Cerebellar nuclear complex (tissue), 1 donor: ENCODE measurements at places on chromosomes 12 and 14.
A peak's percentile ranks its signal among the peaks of the same experiment; 100 is the strongest.

DNA sequence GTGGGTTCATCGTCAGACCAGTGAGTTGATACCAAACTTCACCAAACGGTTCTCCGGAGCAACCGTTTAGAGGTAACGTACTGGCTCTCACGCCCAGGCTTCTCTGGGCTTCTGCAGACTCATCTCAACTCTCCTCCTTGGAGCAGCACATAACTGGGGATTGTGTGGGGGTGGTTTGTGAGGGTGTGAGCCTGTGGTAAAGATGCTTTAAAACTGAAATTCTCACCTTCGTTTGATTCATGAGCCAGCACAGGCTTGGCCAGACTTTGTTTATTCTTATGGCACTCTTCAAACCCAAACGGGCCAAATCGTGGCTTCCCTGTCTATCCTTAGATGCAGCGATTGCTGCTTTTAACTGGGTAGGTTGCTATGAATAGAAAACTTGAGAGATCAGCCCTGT, 121.3 kb downstream of the SAMD4A start:
- no peak for DNase-seq

- DNase-seq: no peak
These were observed 202.6 kb upstream of the FOXN3 start for GRCh38 chr14:89619596-89619995.

GRCh38 chr14:60090864-60091519, 731 bp upstream of the PCNX4 start:
- DNase-seq: no peak

- no peak for DNase-seq
These were observed at the start of gene AACS for GRCh38 chr12:125065021-125065918. AACS (plus strand) TSS chr12:125065435; CDS start chr12:125065585, 150 bp downstream.

GRCh38 chr12:10385166-10385613, 4.7 kb downstream of the KLRK1 start:
- DNase-seq: no peak

GRCh38 chr12:113464852-113465719, 6.6 kb downstream of the LHX5 start:
- DNase-seq: no peak

GRCh38 chr12:54033980-54034784, 1.3 kb downstream of the HOXC5 start:
- DNase-seq: no peak

DNA sequence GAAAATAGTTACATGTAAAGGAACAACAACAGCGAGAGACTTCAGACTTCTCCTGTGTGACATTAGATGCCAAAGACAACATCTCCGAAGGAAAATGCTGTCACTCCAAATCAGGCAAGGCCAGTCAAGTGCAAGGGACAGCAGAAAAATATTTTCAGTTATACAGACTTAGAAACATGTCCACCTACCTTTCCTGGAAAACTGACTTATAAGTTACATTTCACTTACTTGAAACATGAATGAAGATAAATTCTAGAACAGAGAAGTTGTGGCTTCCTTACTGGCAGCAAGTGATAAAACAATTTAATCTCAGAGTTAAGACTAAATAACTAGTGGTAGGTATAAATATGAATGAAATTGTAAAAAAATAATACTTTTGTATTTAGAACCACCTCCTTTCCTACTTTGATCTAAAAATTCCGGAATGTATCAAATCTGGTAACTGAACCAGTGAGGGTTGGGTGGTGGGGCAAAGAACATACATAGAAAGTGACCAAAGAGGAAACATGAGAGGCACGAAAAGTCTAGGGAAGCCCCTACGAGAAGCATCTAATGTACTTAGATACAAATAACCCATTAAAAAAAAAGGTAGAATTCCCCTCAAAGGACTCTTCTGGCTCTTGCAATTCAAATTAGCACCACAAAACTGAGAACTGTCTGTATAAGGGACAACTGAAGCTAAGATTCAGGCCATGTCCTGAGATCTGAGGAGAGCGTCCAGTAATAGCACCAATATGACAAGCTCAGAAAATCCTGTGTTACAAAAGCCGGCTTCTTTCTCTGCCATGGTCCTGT, 21.2 kb downstream of the MTHFD1 start:
- DNase-seq: no peak

- DNase-seq: no peak
These were observed 333.8 kb downstream of the KCNH5 start for GRCh38 chr14:62711351-62712023.

DNA sequence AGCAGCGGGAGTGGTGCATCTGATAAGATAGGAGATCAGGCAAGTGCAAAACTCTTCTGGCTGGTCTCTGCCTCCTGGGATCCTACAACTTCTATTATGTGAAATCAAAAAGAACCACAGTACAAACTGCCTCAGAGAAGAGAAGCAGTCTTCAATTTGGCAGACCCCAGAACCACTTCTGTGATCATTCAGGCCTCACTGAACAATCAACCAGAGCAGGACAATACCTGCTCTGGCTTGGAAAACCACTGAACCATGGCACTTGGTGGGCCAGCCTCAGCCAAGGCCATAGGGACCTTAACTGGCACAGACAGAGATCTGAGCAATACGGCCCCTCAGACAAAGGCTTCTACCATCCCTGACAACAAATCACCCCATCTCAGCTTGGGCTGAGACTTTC, 103.0 kb downstream of the NDUFA12 start:
- no peak for DNase-seq

GRCh38 chr12:103884316-103884715, 43.3 kb upstream of the NT5DC3 start:
- DNase-seq: no peak

GRCh38 chr12:1552911-1553491, 41.4 kb downstream of the FBXL14 start:
- DNase-seq: no peak

DNA sequence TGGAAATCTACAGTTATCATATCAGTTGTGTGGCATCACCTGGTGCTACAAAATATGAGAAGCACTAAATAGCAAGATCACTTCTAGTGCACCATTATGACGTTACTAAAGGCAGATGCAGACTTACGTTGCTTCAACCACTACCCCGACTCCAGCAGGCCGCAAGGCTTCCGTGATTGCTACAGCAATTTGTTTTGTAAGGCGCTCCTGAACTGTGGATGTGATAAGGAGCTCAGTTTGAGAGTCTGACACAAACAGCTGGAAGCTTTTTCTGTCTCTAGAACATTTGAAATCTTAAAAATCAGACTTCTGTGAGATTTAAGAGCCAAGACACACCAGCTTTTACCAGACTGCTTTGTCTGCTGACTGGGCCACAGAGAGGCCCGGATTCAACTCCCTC, 57.0 kb downstream of the GCH1 start:
- DNase-seq: no peak

GRCh38 chr14:58327019-58327418, 28.7 kb downstream of the ARID4A start:
- no peak for DNase-seq

GRCh38 chr14:82710267-82710841, 1176.7 kb upstream of the SEL1L start:
- no peak for DNase-seq

- DNase-seq: no peak
These were observed 900.4 kb upstream of the MDGA2 start for GRCh38 chr14:48575772-48576171.

DNA sequence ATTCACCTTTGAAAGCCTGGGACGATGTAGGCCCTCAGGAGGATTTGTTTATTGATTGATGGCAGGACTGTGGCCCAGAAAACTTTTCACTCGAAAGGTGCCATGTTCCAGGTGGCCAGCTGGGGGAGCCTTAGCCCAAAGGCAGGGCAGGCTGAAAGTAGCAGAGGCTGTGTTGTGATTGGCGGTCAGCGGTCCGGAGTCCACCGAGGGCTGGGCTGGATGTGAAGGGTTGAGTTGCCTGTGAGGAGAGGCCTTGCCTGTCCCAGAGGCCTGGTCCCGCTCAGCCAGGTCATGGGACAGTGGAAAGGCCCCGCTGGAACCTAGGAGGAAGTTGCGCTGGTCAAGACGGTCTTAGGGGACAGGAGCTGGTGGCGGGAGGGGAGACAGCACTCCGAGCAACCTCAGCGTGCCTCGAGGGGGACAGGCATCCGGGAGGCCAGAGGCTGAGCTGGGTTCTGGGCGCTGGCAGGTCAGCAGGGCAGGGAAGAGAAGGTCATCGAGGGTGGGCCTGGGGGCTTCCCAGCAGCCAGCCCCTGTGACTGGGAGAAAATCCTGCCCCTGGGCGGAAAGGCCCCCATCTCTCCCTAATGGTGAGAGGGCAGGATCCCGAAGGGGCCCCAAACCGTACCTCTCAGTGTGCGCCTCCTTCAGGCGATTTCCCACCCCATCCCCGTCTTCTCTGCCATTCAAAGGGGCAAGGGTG, 26.3 kb downstream of the CMA1 start:
- no peak for DNase-seq

DNA sequence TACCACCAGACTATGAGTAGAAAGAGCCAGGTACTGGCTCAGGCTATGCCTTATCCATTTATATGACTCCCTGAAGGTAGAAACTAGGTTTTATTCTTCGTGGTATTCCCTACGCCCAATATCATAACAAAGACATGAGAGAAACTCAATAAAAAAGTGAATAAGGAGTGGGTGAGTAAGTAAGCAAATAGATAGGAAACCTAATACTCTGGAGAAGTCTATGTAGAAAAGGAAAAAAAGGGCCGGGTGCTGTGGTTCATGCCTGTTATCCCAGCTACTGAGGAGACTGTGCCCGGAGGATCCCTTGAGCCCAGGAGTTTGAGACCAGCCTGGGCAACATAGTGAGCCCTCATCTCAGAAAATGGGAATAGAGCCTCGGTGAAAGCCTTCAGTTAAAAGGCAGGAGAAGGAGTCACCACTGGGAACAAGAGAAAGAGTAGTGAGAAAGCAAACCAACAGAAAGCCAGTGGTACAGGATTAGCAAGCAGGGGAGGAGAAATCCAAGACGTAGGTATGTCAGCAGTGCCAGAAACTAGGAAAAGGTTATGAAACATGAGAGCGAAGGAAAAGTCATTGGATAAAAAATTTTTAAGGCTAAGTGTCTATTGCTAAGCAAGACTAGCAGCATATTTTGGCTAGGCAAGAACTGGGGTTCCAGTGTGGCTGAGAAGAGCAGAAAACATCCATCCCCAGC, 6.0 kb upstream of the OR6J1 start:
- DNase-seq: no peak

DNA sequence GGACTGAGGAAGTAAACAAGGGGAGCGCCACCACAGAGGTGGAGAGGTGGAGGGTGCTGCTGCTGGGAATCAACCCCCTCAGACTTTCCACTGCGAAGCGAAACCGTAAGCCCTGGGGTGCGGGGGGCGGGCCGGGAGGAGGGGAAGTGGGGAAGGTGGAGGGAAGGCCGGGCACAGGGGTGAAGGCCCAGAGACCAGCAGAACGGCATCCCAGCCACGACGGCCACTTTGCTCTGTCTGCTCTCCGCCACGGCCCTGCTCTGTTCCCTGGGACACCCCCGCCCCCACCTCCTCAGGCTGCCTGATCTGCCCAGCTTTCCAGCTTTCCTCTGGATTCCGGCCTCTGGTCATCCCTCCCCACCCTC, at the start of gene LAG3:
Gene LAG3 (plus strand): TSS at position 190 of the 365 bp plus-strand sequence. CDS start 333 bp downstream, outside the sequence.
- no peak for DNase-seq

DNA sequence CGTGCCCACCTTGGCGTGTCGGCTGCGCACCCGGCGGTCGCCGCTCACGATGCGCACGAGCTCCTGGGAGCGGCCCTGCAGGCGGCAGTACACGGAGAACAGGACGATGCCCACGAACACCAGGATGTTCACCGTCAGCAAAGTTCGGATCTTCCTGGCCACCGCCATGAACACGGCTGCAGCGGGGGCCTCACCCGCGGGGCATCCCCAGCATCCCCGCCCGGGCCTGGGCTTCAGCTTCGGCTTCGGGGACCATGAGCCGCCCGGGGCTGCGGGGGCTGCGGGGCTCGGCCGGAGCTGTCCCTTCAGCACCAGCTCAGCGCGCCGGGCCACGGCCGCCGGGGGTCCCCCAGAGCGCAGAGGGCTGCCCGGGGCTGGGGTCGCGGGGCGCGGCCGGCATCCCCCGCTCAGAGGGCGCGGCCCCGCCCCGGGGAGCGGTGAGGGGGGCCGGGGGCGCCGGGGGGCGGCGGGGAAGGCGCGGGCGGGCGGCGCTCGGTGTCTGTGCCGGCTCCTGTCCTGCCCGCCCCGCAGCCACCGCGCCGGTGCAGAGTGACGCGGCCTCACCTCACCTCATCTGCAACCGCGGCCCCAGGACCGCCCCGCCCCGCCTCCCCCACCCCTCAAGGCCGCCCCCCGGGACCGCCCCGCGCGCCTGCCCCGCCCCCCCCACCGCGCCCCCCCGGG, at the start of gene GALNT9:
Gene GALNT9 (minus strand): TSS at position 554 of the 684 bp plus-strand sequence. CDS start 386 bp downstream, at position 168.
- no peak for DNase-seq

- DNase-seq: no peak
These were observed 39.7 kb downstream of the KRT80 start for GRCh38 chr12:52151837-52152783.

- no peak for DNase-seq
These were observed 511.4 kb downstream of the PCNX1 start for GRCh38 chr14:71418532-71419245.

- DNase-seq: peak; percentile 30
These were observed 42.5 kb upstream of the BCAT1 start for GRCh38 chr12:24991209-24992049.

- DNase-seq: no peak
These were observed 45.5 kb downstream of the PPM1A start for GRCh38 chr14:60294411-60295069.

DNA sequence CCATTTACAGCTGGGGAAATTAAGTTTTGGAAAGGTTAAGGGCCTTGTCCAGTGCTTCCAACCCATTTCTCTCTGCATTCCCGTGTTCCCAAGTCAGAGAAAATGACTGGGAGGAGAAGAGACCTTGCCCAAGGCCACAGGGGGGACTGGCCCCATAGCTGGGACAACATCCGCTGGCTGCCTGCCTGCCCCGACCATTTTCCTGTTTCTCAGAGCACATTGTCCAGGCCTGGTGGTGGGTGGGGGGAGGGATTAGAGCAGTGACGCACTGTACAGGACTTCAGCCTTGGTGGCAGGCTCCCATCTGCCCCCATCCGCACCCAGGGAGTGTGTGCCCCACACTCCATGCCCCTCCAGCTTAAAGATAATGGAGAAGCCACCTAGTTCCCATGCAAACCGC, 27.7 kb downstream of the DIO3 start:
- DNase-seq: no peak

DNA sequence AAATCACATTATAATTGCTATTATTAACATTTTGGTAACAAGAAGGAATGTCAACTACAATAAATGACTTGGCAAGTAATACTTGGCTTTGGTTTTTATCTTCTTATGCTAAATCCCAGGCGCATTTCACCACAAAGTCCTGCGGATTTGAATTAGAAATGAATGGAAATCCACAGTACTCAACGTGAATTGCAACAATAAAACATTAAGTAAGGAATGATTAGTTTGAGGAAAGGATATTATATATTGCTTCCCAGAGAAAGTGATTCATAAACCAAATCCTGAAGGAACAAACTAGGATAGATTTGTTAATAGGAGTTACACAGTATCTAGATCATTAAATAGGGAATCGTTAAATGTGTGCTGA, 1089.7 kb downstream of the TRHDE start:
- no peak for DNase-seq

GRCh38 chr12:8648576-8649205, 13.9 kb downstream of the MFAP5 start:
- DNase-seq: no peak
